ENCODE measurements at places on chromosomes 16 and 17.

DNA sequence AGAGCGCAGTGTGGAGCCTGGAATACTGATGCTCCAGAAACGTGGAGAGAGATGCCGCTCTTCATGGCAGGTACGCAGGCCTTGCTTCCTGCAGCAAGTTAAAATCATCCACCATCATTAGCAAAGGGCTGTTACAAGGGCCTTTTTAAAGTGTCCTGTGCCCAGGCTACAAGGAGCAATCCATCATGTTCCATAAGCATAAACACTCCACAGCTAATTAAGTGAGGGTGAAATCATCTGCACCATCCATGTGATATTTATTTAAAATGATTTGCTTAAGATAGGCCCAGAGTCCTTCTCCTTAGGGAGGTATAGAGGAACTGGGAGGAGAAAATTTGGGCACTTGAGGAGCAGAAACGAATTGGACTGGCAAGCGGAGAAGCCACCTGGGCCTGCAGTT is 372.1 kb downstream of the XYLT1 start:
- DNase-seq = no peak

DNA sequence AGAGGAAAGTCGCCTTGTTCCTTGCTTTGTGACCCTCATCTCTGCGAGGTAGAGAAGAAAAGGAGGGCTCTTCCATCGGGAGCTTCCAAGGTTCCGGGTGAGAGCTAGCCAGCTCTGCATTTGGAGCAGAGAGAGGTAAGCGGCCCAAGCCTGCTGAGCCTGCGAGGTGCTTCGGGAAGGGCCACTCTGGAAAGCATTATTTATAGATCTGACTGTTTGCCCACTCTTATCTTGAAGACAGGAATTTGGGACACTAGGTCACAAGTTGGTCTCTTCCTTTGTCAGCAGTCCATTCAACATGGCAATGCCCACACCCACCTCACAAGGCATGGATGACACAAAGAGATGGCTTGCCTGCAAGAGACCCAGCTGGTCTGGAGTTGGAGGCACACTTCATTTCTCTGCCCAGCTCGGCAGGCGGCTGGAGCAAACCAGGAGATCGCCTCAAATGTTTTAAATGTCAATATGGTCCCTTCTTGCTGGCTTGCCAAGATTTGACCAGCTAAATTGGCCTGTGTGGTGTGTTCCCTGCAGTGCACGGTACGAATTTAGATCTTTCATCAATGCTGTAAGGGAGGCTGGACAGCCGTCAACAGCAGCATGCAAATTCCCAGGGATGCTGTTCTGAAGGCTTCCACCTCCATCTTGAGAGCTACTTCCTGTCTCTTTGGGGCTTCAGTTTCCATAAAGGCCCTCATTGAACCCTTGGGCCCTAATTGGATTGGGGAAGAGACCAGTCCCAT is 19.5 kb downstream of the CBX4 start:
- no peak for DNase-seq

DNA sequence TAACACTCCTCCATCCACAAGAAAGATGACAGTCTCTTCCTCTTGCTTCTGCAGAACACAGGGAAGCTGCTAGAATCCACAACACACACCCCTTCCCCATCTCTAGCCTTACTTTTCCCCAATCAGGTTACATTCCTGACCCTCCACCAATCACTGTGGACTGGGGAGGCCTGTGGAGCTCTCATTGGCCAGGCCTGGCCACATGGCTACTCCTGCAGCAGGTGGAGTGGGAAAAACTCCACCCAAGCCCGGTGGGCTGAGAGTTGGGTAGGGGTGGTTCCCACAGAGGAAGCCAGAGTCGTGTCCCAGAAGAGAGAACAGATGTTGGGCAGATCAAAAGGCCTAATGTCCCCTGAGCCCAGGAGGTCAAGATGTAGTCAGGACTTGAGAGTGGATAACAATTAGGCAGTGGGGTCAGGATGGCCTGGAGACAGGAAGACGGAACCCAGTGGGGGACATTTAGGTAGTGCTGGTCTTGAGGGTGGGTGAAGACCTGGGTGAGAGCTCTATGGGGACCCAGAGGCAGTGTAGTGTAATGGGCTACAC is 22.1 kb downstream of the COQ7 start:
- DNase-seq = no peak

DNA sequence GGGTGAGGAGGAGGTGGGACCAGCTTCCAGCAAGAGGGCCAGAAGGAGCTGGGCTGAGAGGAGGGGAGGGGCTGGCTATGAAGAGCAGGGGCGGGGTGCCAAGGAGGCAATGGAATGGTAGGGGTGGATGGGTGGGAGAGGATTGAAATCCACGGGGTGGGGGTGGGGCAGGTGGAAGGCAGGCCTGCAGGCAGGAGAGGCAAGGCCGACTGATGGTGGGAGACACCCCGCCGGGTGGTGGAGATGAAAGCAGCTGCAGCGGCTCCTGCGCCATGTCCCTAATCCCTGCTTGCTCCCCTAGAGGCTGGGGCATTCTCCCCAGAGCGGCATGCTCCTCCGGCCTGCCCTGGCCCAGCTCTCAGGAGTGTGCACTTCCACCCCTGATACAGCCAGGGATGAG is 27.8 kb upstream of the TAC4 start:
- DNase-seq = no peak

DNA sequence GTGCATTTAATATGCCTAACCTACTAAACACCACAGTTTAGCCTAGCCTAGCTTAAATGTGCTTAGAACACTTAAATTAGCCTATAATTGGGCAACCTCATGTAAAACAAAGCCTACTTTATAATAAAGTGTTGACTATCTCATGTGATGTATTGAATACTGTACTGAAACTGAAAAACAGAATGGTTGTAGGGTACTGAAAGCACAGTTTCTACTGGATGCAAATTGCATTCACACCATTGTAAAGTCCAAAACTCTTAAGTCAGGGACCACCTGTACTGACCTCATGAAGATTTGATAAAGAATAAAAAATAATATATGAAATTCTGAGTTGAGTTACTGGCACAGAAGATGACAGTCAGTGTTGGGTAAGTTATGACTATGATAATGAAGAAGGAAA is 625.4 kb upstream of the SOX9 start:
- DNase-seq = no peak

DNA sequence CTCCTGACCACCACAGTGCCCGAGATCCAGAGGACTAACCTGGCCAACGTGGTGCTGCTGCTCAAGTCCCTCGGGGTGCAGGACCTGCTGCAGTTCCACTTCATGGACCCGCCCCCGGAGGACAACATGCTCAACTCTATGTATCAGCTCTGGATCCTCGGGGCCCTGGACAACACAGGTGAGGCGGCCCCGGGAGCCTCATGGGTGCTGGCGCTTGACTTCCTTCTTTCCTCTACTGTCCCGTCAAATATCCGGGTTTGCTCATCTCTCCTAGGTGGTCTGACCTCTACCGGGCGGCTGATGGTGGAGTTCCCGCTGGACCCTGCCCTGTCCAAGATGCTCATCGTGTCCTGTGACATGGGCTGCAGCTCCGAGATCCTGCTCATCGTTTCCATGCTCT is 13.7 kb downstream of the DHX38 start:
- no peak for DNase-seq

- DNase-seq = no peak
Measured at GRCh38 chr17:76718516-76718915, 7.8 kb upstream of the MXRA7 start.

DNA sequence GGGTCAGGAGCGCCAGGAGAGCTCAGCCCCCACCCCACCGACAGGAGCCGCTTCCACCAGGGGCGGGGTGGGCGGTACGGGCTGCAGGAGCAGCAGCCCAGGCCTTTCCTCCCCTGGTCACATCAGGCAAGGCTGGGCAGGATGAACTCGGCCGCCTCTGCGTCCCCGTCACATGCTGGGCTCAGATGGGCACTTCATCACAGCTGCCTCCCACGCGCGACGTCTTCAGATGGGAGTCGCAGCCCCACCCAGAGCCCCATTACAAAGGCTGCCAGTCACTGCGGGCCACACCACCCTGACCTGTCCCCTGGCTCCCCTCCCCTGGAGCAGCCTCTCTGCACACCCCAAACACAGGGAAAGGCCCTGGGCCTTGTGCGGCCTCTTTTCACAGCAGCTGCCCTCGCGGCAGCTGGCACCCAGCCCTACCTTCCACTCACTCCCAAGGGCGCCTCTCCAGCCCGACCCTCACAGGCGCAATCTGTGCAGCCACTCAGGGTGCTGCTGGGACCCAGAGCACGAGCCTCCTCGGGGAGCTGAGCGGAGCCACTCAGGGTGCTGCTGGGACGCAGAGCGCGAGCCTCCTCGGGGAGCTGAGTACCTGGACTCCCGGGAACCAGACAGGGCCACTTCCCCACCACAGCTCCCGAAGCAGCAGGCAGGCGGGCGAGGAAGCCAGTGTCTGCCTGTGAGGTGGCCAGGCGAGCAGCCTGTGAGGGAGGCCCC is 4.7 kb downstream of the ZNF598 start:
- no peak for DNase-seq

DNA sequence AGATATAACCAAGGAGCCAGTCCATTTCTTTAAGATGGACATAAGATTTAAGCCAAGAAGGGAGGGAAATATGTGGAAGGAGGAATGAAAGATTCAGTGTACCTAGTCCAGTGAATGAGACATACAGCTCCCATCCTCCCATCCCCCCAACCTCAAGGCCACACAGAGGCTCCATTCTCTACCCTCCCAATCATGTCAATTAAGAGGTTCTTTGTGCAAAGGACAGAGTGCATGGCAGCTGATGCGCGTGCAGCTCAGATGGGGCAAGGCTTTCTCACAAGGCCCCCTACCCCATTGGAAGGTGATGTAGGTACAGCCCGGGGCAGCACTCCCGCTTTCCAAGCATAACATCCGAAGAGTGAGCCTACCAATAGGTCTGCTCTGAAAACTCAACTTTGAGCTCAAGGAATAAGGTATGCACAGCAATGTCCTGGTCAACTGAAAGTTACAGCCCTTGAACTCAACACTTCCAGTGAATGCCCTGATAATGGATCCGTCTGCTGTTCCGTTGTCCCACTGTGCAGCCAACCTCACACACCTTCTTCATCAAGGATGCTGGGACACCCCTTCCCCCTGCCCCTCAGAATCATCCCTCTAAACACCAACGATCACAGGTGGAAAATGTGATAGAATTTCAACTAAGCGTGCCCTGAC is 458.1 kb downstream of the SOX9 start:
- no peak for DNase-seq

GRCh38 chr17:71402661-71403141 is 718.1 kb upstream of the SOX9 start:
- DNase-seq = no peak

GRCh38 chr16:47523342-47524006 is 62.3 kb downstream of the PHKB start:
- DNase-seq = no peak

DNA sequence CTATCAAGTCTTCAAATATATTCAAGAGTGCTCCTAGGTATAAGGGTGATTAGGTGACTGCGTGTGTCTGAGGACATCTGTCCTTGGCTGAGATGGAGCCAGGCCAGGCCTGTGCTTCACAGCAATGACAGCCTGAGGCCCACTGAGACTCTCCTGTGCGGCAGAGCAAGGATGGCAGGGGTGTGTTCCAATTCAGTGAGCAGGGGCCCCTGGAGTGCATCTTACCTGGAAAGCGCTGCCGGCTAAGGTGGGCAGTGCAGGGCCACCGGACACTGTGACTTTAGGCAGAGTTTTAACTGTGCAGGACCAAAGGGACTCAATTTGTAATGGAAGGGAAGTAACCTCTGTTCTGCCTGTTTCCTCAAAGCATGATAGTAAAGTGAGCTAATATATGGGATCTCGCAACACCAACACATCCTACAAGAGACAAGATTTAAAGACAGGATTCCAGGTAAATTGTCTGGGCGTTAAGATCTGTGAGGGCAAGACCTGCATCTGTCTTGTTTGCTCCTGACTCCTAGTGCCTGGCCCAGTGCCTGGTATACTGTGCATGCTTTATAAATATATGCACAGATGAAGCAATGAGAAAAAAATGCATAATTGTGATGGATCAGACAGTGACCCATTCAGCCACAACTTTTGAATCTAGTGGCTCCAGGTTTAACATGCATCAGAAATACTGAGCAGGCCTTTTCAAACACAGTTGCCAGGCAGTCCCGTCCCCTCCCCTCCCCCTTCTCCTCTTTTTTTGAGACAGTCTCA is 86.7 kb downstream of the MRC2 start:
- DNase-seq = no peak

- DNase-seq = peak; percentile 43
Measured at GRCh38 chr17:63946440-63947363, 14.6 kb upstream of the CD79B start.

- no peak for DNase-seq
Measured at GRCh38 chr17:67164302-67164701, 80.7 kb downstream of the HELZ start.

DNA sequence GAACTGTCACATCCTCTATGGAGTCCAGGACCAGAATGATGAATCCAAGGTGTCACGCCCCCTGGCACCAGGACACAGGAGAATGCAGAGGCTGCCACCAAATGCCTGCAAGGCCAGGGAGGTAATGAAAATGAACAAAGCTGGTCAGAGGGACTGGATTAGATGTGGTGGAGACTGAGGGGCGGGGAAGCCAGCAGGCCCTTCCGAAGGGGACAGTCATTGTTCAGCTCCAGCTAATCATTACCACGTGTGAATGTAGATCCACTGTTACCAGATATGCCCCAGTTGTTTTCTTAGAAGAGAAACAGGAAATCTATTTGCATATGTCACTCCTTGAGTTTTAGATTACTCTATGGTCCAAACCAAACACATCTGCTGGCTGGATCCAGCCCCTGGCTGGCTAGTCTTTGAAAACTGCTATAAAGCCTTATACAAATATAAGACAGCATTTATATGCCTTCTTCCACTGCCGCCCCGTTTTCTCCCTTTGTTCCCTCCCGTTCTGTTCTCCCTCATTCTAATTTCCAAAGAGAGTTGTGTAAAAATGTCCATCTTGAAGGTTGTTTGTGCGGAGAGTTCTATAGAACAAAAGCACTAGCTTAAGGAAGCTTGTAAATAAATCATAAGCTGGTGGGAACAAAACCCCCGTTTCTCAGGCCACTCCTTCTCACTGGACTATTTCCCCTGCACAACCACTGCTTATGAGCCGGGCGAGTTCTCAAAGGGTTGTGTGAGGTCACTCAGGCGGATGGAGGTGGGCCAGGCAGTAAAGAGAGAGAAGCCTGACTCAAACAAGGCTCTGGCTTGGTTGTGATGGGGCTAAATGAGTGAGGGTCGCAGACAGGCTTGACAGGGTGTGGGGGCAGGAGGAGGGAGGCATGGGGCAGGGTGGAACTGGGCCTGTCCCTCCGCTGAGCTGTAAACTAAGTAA is 14.2 kb downstream of the CRYM start:
- no peak for DNase-seq

All from T-helper 17 cell (primary cell).